Tibial nerve (tissue), 4 donors: ENCODE measurements at places on chromosomes 4 and X. TPM values are rescaled to one million over a fixed set of nuclear protein-coding genes. Genes with fewer than 3 reads are reported as not detected.

DNA sequence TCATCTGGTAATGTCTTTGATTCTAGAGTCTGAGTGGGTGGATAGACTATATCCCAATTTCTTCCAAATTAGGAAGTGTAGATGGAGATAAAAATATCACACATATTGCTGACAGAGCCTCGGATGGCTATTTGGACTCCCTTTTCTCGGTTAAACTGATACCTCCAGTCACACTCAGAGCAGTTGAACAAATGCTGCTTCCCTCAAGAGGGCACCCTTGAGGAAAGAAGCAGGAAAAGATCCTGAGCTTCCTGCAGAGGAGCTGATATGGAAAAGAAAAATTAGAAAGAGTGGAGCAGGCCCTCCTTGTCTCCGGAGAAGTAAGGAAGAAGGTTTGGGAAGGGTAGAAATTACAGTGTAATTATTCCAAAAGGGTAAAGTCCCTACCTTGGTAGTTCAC is 96.2 kb upstream of the CCSER1 start:
- no peak for DNase-seq

GRCh38 chrX:122046226-122046625 is 998.8 kb downstream of the GLUD2 start:
- no peak for DNase-seq

DNA sequence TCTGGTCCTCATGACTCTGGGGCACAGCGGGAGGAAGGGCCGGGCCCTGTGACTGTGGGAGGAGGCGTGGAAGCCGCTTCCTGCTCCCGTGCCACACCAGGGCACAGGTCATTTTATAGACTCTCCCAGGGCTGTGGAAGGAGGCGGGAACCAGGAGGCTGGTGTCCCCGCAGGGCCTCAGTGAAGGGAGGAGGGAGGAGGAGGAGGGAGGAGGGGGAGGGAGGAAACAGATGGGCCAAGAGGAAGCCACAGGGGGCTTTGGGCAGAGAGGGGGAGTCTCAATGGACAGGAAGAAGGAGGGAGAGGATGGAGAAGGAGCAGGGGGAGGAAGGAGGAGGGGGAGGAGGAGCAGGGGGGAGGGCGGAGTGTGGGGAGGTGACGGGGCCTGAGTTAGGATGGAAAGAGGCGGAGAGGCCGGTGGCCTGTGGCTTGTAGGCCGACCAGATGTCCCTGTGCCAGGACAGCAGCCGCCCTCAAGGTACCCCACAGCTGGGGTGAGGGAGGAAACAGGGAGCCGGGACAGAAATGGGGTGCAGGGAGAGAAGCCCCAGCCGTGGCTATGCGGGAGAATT is 6.2 kb upstream of the PLCXD1 start:
- DNase-seq: no peak

- DNase-seq: no peak
Observed at GRCh38 chr4:67575232-67576058, 16.9 kb downstream of the STAP1 start.

GRCh38 chrX:123308658-123309057 is 124.6 kb downstream of the GRIA3 start:
- DNase-seq: no peak

Gene FOXR2
- not detected for total RNA-seq
